NCI-H748 treated with DMSO at 0.1 percent for 48 hours (cell line): ENCODE measurements at places on chromosomes 3 and 15.

DNA sequence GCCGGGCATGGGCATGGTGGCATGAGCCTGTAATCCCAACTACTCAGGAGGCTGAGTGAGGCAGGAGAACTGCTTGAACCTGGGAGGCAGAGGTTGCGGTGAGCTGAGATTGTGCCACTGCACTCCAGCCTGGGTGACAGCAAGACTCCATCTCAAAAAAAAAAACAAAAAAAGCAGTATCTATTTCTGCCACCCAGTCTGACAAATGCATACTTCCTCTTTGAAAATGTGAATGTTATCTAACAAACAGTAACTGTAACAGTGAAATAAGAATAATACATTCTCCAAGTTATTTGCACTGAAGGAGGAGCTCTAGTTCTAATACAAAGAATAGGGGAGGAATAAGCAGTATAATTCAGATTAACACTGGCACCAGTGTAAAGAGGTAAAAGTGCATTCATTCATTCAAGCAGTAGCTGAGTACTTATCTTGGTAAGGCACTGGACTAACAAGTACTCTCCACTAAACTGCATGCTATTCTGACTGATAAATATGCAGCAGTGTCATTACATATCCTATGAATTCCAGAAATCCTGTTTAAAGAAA is 12.9 kb downstream of the VPS13C start:
- DNase-seq, result no peak

DNA sequence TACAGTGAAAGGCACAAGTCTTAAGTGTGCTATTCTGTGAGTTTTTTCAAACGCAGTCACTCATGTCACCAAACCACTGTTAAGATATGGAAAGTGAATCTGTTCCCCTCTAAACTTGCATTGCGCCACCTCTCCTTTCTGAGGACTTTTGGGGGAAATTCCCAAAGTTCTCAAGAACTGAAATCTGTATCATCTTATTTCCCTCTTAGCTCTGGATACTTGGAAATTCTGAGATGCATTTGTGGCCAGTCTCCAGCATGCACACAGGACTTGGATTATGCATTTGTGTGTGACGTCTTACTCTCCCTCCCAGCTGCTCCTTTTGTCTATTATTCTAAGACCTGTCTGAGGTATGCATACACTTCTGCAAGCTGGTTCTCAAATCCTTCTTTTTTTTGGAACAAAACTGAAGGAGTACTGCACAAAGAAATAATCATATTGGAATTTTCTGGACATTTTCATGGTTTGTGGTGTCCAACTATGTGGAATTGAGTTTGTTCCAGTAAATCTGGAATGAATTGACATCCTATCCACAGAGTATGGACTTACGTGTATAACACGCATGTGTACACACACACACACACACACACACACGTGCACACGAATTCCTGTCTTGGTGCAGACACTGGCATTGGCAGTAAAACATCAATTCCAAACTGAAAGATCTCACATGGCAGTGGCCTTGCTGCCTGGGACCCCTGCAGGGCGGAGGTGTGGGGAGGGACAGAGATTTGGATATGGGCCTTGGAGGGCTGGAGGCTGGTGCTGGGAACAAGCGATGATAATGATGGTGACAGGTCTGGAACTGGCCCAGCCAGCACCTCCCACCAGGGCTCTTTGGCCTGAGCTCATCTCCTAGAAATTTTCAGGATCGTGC is 8.2 kb upstream of the LCTL start:
- DNase-seq, result no peak

DNA sequence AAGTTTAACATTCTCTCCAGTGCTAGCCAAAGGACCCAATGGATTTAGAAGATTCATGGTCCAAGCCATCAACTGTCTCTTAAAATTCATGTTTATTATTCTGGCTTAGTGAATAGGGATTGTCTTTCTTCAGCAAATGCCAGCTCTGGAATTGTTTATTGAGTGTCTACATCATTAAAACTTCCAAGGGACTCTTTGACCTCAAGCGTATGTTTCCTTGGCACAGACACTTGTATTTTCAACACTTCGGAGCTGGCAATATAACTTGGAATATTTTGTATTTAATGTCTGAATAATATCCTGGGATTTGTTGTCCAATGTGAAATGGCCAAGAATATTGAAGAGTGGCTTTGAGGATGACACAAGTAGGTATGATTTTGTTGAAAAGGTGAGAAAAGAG is 204.2 kb downstream of the EPHA3 start:
- DNase-seq, result no peak

DNA sequence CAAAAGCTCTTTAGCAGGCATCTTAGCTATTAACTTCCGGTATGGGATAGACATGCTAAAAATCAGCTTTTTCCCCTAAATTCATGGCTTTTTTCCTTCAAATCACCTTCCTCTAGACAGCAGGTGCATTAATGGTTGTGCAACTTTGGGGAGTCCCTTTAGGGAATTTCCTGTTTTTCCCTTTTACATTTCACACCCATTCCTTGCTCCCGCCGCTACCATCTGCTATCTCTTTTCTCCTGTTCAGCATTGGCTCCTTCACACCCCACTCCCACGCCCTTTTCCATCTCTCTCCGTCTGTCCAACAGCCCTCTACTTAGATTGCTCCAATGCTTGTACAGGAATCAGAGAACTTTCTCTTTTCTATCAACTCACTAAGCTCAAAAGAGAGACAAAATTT is 43.4 kb downstream of the FEZF2 start:
- no peak for DNase-seq

- DNase-seq, result no peak
These were observed 31.4 kb downstream of the MYL3 start for GRCh38 chr3:46831841-46832240.

DNA sequence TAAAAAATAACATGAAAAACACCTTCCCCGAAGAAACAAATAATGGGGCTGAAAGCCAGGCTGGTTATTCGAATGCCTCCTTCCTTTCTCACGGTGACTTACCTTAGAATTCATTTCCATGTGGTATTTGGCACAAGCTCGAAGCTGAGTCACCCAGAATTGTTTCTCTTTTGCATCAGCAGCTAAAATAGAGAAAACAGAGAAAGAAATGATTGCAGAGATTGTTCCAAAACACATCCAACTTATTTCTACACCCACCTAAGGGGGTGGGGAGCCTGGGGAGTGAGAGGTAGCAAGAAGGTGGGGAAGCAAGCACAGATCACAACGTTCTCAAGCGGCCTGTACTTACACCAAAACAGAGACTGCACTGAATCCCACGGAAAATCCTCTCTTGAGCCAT is 104.7 kb downstream of the OSBPL10 start:
- no peak for DNase-seq

GRCh38 chr3:57261929-57262328 is 30.6 kb downstream of the ASB14 start:
- DNase-seq, result no peak

DNA sequence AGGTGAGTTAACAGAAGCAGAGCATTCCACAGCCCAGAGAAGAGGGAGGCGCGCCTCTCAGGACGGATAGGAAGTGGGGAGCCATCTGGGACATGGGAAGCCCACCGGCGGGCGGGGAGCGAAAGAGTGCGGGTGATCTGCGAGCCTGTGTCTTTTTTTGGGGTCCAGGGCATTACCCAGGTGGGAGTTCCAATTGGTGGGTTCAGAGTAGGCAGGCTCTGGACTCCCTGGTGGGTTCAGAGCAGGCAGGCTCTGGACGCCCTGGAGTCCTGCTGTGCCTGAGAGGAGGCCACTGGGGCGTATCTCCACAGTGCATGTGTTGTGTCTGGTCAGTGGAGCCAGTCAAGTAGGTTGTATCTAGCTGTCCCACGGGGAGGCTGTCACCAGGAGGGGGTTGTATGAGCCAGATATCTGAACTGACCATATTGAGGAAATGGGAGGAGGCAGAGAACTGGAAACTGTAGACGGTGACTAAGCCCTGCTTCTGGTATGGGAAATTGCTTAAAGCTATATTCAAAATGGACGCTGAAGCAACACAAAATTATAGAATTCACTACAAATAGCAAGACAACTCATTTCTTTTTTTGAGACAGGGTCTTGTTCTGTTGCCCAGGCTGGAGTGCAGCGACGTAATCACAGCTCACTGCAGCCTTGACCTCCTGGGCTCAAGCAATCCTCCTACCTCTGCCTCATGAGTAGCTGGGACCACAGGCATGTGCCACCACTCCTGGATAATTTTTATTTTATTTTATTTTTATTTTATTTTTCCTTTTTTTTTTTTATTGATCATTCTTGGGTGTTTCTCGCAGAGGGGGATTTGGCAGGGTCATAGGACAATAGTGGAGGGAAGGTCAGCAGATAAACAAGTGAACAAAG is 34.5 kb upstream of the CHST2 start:
- DNase-seq, result no peak

DNA sequence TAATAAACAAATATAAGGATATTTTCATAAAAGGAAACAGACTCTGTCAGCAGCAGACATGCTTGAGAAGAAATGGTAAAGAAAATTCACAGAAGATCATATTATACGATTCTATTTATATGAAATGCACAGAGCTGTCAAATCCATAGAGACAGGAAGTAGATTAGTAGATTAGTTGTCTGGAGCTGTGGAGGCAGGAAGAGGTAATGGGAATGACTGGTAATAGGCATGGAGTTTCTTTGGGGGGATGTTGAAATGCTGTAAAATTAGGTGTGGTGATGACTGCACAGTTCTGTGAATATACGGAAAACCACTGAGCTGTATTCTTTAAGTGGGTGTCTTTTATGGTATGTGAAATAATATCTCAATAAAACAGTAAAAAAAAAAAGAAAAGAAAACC is 35.3 kb downstream of the CEP152 start:
- DNase-seq, result no peak

DNA sequence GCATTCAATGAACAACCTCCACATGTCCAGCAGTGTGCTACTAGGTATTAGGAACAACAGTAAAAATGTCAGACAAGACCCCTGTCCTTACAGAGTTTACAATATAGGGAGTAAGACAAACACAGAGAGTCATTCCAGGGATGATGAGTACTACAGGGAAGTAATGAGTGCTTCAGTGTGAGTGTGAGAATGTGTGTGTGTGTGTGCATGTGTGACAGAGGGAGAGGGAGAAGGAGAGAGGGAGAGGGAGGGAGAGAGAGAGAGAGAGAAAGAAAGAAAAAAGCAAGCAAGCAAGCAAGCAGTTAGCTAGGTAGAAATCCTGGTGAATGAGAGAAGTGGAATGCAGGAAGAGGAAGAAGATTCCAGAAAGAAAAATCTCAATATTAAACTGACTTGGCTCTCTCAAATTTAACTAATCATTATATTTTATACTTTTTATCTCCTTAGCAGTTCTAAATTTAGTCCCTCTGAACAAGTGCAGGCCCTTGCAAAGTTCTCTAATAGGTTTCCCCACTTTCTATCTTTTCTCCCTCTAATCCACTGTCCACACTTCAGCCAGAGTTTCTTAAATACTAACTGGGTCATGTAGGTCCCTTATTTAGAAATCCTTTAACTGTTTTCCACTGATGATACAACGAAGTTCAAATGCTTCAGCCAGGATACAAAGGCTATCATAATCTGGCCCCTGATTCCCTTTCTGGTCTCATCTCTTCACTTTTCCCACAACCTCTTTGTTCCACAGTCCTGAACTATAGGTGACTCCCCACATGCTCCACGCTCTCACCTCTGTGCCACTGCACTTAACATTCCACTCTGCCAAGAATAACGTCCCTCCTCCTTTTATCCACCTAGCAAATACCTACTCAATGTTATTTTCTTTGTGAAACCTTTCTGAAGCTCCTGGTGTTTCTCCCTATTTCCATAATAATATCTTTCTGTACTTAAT is 10.3 kb downstream of the DCBLD2 start:
- DNase-seq, result no peak

- no peak for DNase-seq
These were observed 54.6 kb downstream of the UMPS start for GRCh38 chr3:124784686-124785382.

DNA sequence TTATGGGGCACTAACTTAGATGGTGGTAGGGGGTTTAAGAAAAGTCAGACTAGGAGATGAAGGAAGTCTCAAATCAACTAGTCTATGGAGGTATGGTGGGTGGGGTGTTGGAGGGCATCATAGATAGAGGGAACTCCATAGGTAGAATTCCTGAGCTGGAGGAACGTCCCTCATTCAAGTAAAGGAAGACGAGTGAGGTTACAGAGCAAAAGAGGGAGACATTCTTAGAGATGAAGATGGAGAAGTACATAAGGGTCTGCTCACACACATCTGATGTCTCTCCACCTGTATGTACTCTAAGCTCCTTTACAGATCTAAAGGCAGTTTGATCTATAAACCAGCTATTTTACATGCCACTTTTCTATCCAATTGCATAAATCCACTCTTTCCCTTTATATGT is 1.4 kb downstream of the PLSCR1 start:
- no peak for DNase-seq

- no peak for DNase-seq
These were observed 16.9 kb upstream of the LACTB start for GRCh38 chr15:63104727-63105126.

- DNase-seq, result no peak
These were observed 319.5 kb downstream of the C3orf38 start for GRCh38 chr3:88469216-88469615.

DNA sequence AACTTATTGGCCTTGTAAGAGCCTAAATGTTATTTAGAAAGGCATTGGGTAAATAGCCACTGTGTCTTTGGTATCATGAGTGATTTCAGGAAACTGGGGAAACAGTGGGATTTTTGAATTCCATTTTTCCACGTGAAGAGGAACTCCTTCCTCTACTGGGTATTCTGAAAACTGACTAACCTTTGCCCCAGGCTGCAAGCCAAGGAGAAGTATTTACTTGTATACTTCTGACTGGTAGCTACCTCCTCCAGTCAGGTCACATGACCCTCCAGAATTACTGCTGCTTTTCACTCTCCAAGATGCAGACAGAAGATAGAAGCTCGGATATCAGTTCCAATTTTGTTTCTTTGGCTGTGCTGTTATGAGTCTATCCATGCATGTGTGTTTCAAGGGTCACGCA is 50.9 kb upstream of the MAP3K13 start:
- no peak for DNase-seq

- DNase-seq, result no peak
These were observed 12.6 kb upstream of the PAK2 start for GRCh38 chr3:196726788-196727675.

GRCh38 chr3:14393440-14394106 is 8.8 kb upstream of the SLC6A6 start:
- no peak for DNase-seq

GRCh38 chr3:106117490-106117858 is 248.7 kb upstream of the CBLB start:
- DNase-seq, result no peak
